Activated T-helper 1 cell treated with anti-CD3 and anti-CD28 coated beads, Interleukin-12 subunit alpha, Interleukin-12 subunit beta, Interleukin-2, Interleukin-4 antibody, amounts not matched to agents 30 ng/mL and 10 ng/mL and 1 ng/mL, durations not matched to agents 14 hours and 24 hours and 36 hours (primary cell): ENCODE measurements at places on chromosomes 7 and 10. TPM values are rescaled to one million over a fixed set of nuclear protein-coding genes. Genes with fewer than 3 reads are reported as not detected.

GRCh38 chr10:12279281-12279680 is 70.1 kb upstream of the CAMK1D start:
- no peak for DNase-seq

DNA sequence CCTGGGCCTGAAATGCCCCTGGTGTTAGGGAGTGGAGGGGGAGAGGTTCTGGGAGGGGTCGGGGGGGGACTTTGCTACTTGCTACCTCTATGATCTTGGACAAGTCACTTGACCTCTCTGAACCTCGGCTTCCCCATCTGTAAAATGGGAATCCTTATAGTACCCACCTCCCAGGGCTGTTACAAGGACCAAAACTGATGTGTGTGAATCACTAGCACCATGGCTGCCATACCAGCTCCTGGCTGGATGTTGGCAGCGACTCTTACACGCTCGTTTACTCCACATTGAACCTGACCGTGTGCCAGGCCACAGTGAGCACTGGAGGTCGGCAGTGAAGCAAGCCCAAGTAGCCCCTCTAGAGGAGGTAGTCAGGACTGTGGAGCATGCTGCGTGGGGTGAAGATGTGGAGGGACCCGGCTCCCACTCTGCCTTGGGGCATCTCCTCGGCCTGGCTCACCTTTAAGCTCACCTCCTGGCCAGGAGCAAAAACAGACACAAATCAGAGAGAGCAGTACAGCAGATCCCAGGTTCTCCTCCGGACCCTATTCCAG is 28.9 kb downstream of the PPIF start:
- no peak for DNase-seq

- no peak for DNase-seq
These were observed 69.0 kb downstream of the ADD3 start for GRCh38 chr10:110076559-110077318.

- no peak for DNase-seq
These were observed 16.0 kb downstream of the WAC start for GRCh38 chr10:28548781-28549498.

DNA sequence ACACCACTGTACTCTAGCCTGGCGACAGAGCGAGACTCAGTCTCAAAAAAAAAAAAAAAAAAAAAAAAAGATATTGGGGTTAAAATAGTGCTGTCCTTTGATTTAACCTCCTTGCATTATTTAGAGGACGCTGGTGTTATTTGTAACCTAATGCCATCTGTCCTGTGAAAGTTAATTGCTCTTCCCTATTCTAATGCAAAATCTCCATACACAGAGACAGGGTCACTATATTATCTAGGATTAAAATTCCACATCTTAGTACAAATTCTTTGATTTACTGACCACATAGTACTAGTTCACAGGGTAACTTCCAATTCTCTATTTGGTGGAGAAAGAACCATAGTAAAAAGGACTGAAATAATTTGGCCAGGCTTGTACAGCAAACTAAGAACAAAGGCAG is 184.2 kb upstream of the STEAP4 start:
- no peak for DNase-seq

GRCh38 chr10:68047122-68047521 is 28.0 kb downstream of the HERC4 start:
- DNase-seq: no peak

DNA sequence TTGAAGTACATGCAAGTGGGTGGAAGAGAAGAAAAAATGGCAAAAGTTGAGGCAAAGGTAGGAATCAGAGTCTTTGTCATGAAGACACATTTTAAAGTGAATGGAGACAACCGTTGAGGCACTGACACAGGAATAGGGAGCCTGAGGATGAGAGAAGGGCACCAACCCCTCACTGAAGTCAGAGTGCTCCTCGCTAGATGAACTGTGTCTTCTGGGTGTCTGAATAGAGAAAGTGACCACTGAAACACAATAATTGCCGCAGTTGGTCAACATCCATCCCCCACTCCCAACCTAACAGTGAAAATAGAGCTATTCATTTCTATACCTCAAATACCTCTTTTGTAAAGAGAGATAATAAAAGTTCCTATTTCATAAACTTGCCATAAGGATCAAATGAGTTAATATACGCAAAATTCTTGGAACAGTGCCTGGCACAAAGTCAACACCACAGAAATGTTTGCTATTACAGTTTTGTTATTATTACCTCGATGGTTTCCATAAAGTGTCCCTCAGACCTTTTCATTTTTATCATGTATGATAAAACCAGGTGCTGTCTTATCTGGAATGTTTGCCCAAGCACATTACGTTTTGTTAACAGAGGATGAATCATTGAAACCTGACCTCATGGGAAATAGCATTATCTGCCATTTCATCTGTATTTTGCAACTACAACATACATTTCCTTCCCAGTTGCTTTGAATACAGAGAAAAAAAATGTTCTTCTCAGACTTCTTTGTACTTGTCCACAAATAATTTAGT is 61.8 kb upstream of the SP4 start:
- no peak for DNase-seq

DNA sequence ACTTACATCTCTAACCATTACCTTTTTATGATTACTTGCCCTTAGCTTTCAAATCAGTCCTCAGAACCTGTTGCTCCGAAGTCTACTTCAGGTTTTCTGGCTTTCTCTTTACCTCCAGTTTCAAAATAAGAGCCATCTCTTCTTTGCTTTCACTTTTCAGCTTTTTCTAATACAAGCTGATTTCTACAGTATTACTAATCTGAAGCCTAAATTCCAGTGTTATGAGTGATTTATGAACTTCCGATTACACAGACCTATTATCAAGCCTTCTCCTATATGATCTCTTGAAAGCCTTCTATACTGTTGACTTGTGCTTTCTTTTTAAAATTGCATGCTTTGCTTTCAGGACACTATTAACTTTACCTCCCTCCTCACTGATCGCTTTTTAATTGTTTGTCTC is 1307.8 kb upstream of the CELF2 start:
- no peak for DNase-seq

DNA sequence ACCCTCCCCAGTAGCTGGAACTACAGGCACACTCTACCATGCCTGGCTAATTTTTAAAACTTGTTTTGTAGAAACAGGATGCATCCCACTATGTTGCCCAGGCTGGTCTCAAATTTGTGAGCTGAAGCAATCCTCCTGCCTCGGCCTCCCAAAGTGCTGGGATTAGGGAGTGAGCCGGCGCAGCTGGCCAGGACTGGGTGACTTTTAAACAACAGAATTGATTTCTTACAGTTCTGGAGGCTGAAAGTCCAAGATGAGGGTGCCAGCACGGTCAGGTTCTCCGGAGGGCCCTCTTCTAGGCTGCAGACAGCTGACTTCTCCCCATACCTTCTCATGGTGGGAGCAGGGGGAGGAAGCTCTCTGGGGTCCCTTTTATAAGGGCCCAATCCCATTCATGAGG is 75.2 kb upstream of the CHST15 start:
- DNase-seq: no peak

GRCh38 chr10:10213237-10213636 is 804.4 kb upstream of the CELF2 start:
- DNase-seq: no peak

DNA sequence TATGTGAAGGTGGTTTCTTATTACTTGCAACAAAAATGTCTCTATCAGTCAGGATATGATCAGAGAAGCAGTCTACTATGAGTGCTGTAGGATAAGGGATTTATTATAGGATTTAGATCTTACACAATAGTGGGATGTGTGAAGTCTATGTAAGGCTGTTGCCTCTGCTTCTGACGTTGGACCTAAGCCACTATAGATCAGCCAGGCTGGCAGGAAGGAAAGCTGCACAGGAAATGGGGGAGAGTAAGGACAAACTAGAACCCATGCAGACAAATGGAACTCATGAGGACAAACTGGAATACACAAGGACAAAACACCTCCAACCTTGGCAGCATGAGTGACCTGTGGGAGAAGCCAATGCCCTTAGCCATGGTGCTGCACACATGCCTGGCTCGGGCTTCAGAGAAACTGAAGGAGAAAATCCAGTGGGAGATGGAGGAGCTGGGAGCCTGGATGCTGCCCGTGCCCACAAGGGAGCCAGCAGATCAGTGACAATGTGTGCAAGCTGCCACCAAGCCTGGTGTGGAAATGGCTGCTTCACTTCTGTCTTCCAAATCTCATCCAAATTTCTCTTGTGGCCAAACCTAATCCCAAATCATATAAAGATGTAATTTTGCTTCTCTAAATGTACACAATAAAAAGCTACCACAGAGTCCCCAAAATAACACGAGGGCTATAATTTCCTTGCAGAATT is 147.0 kb upstream of the PCGF5 start:
- DNase-seq: no peak

DNA sequence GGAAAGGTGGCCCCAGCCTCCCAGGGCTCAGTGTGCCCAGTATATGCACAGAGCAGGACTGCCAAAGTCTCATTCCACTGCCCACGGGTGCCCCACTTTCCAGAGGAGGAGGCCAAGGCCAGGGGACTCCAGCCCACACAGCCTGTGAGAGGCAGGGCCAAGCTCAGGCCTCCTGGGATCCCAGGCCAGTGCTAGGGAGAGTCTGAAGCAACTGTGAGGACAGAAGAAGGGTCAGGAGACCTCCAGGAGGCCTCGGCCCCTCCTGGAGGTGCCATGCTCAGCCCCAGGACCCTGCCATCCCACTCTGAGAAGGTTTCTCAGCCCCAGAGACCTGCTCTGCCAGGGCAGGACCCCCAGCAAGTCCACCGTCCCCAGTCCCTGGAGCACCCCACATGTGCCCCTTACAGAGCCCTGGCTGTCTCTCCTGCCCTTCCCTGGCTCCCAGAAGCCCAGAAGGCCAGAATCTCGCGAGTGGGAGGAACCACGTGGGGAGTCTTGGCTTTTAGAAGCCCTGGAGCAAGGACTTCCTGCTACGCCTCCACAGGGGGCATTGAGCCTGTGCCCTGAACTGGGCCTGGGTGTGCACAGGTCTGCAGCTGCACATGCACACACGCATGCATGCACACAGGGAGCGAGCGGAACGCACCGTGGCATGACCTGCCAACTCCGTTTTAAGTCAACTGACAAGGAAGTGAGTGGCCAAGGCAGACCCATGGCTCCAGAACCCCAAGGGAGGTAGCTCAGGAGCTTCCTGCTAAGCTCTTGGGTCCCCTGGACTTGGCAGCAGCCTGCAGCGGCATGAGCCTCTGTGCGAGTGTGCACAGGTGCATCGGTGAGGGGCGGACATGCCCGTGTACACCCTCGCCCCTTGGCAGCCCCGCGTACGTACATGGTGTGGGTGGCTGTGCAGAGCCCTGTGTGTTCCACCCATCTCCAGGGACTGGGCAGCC is 33.6 kb downstream of the ZCCHC24 start:
- no peak for DNase-seq

DNA sequence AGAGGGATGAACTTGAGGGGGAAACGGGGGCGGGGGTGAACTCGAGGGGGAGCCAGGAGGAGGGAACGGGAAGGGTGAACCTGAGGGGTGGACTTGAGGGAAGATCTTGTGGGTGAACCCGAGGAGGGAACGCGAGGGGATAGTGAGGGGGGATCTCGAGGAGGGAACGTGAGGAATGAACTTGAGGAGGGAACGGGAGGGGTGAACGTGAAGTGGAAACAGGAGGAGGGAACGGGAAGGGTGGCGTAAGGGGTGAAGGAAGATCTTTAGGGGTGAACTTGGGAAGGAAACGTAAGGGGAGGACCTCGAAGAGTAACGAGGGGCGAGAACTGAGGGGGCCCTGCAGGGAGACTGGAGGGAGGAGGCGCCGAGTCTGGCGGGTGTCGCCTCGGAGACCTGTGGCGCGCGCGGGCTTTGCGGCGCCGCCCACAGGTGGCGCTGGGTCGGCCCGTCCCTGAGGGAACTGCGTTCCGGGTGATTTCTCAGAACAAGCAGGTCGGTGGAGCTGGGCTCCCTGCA is 651 bp downstream of the MYO3A start:
- no peak for DNase-seq

GRCh38 chr10:8137726-8138125 is 83.2 kb downstream of the GATA3 start:
- DNase-seq: no peak

DNA sequence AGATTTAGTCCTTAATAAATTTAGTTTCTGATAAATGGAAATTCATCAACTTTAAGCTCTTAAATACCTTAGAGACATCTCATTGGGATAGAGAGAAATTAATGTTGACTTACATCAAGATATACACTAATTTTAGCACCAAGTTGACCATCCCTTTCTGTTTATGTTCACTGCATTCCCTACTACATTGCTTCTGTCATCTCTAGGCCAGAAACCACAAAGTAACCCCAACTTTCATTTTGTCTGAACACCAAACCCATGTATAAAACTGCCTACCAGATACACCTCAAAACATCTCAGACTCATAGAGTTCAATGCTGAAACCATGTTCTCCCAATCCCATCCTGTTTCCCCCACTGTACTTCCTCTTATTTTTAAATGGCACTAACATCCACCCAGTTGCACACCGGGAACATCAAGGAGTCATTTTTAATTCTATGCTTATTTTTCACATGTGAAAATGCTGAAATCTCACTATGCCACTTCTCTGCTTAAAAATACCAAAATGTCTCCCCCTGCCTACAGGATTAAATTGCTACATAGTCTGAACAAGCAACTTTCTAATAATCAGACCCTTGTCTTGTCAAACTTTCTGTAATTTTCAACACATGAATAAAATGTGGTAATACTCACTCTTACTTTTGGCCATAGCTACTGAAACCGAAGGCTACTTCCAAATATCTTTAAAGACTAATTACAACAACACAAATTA is 201.6 kb downstream of the SEMA3D start:
- DNase-seq: no peak

- no peak for DNase-seq
These were observed 24.3 kb upstream of the DNAJB12 start for GRCh38 chr10:72379062-72379461.

- no peak for DNase-seq
These were observed 43.6 kb upstream of the SMNDC1 start for GRCh38 chr10:110348336-110348735.

GRCh38 chr10:53477313-53477675 is 704.7 kb upstream of the MBL2 start:
- no peak for DNase-seq

DNA sequence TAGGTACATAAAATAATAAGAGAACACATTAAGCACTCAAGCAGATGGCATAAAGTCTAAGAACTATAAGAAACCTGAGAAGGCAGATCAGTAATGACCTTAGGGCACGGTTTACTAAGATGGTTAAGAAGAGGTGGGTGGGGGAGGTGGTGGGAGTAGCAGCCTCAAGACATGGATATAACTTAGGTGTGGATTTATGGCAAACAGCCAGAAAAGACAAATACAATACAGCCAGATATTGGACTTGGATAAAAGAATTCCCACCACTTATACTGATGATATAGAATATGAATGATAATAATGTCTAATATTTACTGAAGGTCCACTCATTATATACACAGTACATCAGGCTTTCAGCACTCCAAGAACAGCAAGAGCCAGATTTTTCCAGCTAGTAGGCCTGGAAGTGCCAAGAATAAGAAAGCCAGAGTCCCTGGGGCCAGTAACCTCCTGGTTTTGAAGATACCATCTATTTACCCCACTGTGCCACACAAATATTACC is 11.9 kb downstream of the DPY19L1 start:
- no peak for DNase-seq

- DNase-seq: no peak
These were observed 1.6 kb downstream of the KNDC1 start for GRCh38 chr10:133161486-133162109.

Gene RTKN2
- 3.0 and 3.7 TPM in 2 replicates for total RNA-seq

Gene POLR2J
- total RNA-seq: 49.7 and 55.3 TPM in 2 replicates

Gene AOC1
- not detected in 2 replicates for total RNA-seq

Gene MTPN
- 117 and 119 TPM in 2 replicates for total RNA-seq

Gene ACBD7
- total RNA-seq: 2.3 and 2.7 TPM in 2 replicates

Gene TBX20
- total RNA-seq: 0.15 and 0.23 TPM in 2 replicates

Gene MORN4
- 1.9 TPM in 2 replicates for total RNA-seq

Gene FEZF1
- not detected in 2 replicates for total RNA-seq

Gene EPDR1
- 0.34 TPM in 1 of 2 replicates, not detected in the other for total RNA-seq

Gene CRTAC1
- not detected in 2 replicates for total RNA-seq

Gene PRPS1L1
- not detected in 2 replicates for total RNA-seq

Gene CHST15
- 0.15 and 0.18 TPM in 2 replicates for total RNA-seq
